Astrocyte of the spinal cord (primary cell): ENCODE measurements at places on chromosomes 11 and 22.

DNA sequence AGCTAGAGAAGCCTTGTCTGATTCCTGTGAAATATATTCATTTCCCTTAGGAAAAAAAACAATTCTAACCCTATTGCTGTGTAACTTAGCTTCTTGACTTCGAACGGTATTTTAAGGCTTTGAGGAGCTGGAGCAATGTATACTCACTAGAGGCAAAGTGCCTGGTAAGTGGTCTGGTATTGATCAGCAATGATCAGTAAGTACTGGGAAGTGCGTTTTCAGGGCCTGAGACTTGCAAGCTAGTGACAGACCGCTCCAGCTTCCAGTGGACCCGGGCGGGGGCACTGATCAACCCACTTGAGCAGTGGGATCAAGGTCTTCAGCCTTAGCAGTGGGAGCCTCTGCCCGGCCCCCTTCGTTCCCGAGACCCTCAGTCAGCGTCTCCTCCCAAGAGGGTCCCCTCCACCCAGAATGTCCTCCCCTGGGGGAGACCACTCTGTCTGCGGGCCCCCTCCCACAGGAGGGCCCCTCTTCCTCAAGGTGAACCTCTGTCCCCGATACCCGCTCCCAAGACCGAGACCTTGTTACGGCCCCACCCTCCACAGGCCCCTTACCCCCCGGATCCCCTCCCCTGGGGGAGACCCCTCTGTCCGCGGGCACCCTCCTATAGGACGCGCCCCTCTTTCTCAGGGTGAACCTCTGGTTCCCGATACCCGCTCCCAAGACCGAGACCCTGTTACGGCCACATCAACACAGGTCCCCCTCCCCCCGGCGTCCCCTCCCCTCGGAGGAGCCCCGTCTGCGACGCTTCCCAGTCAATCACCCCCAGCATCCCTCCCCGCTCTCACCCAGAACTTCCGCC is 452 bp upstream of the ATXN10 start:
- no peak for DNase-seq

GRCh38 chr11:59216641-59217564 is 4.2 kb upstream of the MPEG1 start:
- DNase-seq, result no peak

DNA sequence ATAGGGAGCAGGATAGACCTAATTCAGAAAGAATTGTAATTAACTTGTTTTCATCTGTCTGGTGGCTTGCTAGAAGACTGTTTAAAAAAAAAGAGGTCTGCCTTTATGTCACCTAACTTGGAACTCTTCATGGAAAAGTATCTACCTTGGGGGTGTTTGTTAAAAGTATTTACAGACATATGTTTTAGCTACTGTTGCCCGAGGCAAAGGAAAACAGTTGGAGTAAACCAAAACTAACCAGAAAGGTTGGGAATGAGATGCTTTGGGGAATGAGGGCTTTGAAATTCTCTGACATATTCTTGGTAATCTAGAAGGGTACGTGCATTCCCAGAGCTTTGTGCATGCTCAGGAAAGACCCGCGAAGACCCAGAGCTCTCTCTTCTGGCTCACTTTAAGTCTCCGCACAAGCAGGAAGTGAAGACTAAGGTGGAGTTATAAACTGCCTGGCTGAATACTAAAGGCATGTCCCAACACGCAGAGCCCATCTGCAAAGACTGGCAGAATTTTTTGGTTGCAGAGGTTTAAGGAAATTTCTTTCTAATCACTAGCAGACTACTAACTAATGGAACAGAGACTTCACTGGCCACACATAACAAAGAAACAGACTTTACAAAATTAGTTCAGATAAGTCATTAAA is 33.2 kb downstream of the HIKESHI start:
- no peak for DNase-seq

GRCh38 chr11:60570970-60571369 is 55.8 kb downstream of the MS4A13 start:
- DNase-seq, result no peak

DNA sequence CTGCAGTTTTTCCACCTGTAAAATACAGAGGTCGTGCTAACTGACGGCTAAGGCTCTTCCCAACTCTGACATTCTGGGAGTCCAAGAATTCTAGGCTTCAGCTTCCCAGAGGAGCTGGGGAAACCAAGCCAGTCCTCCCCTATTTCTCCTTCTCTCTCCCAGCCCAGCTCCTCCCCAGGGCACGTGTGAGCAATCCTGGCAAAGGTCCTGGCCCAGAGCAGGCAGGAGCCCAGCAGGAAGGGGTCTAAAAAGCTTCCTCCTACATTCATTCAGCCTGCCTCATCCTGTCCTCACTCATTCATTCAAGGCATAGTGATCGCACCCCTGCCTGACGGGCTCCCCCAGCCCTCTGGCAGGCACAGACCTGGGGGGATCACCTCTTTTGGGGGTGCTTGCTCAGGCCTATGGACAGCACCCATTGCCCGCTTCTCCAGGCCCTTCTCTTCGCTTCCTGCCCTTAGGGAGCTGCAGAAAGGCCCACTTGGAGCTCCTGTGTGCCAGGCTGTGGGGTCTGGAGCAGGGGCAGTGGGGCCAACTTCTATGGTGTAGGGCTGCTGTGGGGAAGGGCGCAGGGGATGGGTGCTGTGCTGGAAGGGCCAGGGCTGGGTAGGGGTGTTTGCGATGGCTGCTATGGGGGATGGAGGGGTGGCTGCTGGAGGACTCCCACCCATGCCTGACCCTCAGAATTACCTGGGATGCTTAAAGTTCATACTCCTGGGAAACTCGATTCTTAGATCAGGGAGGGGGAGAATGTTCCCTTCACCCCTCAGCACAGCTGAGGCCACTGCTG is 9.8 kb downstream of the KCNC1 start:
- DNase-seq, result peak; percentile 15

DNA sequence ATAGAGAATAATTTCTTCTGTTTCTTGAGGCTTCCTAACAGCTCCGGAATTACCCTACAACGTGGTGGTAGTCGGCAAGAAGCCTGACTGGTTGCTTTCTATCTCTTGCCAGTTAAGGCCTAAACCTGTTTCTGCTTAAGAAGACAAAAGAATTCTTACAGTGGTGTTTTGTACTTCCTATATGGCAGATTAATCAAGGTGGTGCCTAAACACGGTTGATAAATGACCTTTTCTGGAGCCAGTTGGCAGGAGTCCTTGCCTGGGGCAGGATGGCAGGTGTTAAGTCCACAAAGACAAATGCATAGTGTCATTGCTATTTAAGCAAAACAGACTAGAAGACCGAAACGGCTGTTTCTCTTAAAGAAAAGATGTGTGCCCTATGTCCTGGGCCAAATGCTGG is 9.9 kb downstream of the GVQW3 start:
- peak; percentile 1 for DNase-seq

- DNase-seq, result no peak
These were observed 2.7 kb downstream of the FADD start for GRCh38 chr11:70205766-70206165.

DNA sequence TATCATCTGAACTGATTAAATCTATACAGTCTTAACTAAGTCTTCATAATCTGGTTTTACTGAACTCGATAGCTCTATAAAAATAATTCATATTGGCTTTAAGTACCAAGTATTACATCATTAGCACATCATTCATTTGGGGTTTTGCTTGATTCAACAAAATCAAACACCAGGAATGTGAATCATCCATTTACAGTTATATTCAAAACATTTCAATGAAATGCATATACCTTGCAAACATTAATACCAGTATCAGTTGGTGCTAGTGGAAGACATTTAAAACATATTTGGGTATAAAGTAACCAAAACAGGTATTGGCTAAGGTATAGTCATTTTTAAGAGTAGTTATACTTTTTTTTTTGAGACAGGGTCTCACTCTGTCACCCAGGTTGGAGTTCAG is 12.2 kb upstream of the CCDC89 start:
- DNase-seq, result no peak

DNA sequence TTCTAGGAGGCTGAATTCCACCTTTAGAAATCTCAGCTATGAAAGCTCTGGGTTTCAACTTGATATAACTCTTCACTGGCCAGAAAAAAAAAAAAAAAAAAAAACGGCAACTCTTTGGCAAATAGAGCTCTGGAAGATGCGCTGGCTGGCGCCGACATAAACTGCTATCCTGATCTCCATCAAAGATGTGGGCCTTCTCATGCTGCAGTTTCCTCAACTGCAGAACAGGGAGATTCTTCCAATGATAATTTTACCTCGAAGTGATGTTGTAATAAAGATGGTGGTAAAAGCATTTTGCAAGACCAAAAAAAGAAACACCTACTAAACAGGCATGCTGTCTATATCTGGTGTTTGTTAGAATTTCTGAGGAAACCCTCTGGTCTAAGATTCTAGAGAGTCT is 20.3 kb downstream of the FLI1 start:
- no peak for DNase-seq

DNA sequence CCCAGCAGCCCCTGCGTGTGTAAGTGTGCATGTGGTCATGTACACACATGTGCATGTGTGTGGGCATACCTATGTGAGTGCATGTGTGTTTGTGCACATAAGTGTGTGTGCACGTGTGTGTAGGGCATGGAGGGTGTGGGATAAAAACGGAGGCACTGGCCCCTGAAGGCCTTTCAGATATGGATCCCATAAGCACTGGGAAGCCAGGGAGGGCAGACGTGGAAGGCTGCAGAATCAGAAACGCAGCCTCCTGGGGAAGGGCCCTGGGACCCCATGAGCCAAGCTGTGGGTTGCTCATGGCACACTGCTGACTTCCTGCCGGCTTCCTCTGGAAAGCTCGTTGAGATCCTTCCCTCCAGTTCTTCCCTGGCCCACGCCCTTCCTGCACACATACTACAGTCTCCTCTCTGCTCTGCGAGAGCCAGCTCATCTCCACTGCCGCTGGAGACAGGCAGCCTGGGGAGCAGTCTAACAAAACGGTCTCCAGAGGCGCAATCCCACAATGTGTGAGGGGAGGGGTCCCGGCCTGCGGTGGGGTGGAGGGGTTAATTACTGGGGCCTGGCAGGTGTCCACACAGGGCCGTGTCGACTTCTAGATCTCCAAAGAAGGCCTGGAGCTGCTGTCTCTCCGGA is 435.2 kb upstream of the B3GAT1 start:
- no peak for DNase-seq

DNA sequence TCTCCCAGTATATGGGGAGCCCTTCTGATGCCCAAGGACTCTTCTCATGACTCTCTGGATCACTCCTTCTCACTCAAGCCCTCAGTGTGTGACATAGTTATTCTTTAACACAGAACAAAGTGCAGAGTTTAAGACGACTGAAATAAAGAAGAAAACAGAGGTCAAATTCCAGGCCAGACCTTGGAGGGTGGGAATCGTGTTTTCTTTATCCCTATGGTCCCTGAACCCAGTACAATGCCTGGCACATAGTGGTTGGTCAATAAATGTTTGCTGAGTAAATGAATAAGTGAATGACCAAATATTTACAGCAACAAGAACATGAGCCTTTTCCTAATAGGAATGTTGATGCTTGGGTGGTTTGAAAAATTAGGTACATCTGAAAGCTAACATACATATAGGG is 28.8 kb downstream of the VSTM5 start:
- DNase-seq, result no peak

GRCh38 chr11:8566613-8567210 is 27.3 kb downstream of the STK33 start:
- peak; percentile 68 for DNase-seq

DNA sequence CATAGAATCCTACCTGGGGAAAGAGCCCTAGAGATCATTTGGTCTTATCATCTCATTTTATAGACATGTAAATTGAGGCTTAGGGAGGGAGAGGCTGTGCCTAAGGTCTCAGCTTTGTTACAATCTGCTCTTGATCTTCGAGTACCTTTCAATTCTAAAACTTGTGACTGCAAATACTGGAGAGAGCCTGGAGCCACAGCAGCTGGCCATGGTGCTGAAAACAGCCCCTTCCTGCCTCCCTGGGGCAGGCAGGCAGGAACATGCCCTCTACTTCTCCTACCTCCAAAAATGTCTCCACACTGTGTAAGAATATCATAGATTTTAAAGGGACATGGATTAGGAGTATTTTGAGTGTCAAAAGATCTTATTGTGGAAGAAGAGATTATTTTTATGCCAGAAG is 52.2 kb downstream of the C22orf42 start:
- peak; percentile 9 for DNase-seq

- peak; percentile 82 for DNase-seq
These were observed 18.0 kb downstream of the CREB3L1 start for GRCh38 chr11:46295312-46296058.

- no peak for DNase-seq
These were observed 31.9 kb downstream of the FBLN1 start for GRCh38 chr22:45534339-45535192.

DNA sequence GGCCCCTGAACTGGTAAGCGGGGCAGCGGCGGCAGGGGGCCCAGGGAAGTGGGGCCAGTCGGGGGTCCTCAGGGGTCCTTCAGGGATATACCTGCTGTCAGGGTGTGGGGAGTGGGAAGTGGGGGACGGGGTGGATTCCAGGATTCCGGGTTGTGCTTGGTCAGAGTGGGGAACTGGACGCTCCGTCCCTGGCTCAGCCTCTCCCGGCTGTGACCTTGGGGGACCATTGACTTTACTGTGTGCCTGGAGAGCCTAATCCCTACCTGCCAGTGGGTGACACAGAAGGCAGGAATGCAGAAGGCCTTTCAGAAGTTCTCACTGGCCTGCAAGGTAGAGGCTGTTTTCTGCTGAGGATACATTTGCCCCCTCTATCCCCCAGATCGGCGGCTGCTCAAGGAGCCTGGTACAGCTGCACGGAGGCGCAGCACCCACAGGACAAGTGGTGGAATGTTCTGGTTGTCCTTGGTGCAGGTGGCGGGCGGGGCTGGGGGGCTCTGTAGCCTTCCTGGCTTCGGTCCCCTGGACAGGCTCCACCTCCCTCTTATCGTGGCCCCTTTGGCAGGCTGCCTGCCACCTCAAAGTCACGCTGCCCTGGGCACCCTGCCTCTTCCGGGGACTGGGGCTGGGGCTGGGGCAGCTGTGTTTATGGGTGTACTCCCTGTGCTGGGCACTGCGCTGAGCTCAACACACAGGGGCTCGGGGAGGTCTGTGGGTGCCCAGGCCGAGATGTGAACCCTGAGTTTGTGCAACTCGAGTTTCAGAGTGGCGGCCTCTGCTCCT is 18.4 kb downstream of the KCNQ1 start:
- DNase-seq, result no peak

GRCh38 chr22:46374663-46375474 is 39.4 kb downstream of the TRMU start:
- no peak for DNase-seq

DNA sequence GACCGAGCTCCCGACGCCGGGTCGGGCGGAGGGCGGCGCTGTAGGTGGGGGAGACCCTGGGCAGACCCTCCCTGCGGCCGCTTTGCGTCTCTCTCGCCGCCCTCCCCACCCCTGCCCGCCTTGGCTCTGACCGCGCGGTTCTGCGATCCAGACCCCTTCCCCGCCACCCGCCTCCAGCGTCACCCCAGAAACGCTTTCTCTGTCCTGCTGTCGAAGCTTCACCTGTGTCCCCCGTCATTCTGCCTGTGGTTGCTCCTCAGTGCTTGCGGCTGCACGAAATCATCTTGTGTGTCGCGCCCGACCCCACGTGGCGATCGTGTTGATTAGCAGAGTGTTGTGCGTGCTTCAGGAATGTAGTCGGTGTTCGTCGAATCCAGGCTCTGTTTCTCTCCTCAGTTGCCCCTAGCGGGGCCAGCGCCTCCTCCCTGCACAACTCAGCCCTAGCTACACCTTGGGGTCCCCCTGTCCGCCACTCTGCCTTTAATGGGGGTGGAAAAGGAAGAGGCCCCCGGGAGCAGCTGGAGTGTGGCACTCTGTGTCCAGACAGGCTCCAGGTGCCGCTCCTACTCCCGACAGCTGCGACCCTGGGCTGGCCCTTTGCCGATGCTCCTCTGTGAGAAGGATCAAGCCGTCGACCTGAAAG is 851 bp downstream of the PTDSS2 start:
- DNase-seq, result peak; percentile 56
